ENCODE measurements at places on chromosomes 13 and 19.

- DNase-seq, result no peak
Observed at GRCh38 chr13:49499889-49500660, 4.3 kb downstream of the PHF11 start.

GRCh38 chr19:16385296-16385695 is 60.7 kb downstream of the KLF2 start:
- DNase-seq, result no peak

GRCh38 chr13:35164324-35164932 is 222.4 kb downstream of the NBEA start:
- no peak for DNase-seq

GRCh38 chr13:49995625-49996101 is 1.2 kb upstream of the TRIM13 start:
- DNase-seq, result no peak

DNA sequence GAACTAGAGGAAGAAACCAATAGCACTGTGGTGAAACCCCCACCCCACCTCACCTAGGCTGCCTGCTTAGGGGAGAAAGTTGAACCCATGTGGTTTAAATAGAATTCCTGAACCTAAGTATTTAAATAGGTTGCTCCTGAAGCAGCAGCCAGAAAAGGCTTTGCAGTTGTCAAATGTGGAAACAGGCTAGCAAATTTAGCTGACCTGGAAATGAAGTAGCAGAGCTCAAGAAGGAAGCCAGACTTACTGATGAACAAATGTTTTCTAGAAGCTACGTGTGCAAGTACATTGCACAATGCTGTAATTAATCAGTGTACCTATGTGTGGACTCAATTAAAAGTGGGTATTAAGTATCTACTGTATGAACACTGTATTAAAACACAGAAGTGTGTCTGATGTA is 61.3 kb downstream of the SCEL start:
- no peak for DNase-seq

DNA sequence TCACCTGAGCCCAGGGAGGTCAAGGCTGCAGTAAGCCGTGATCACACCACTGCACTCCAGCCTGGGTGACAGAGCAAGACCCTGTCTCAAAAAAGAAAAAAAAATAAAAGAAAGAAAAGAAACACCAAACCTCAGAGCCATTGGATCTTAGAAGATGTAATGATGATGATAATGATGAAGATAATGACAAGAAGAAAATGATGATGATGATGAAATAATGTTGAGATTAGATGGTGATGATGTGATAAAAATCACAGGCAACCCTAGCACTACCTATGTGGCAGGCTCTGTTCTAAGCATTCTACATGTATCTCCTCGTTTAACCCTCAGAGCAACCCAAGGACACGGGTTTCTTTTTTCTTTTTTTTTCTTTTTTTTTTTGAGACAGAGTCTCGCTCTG is 20.1 kb upstream of the HNRNPUL1 start:
- DNase-seq, result no peak

- no peak for DNase-seq
Observed at GRCh38 chr13:71148396-71148795, 718.6 kb downstream of the DACH1 start.

DNA sequence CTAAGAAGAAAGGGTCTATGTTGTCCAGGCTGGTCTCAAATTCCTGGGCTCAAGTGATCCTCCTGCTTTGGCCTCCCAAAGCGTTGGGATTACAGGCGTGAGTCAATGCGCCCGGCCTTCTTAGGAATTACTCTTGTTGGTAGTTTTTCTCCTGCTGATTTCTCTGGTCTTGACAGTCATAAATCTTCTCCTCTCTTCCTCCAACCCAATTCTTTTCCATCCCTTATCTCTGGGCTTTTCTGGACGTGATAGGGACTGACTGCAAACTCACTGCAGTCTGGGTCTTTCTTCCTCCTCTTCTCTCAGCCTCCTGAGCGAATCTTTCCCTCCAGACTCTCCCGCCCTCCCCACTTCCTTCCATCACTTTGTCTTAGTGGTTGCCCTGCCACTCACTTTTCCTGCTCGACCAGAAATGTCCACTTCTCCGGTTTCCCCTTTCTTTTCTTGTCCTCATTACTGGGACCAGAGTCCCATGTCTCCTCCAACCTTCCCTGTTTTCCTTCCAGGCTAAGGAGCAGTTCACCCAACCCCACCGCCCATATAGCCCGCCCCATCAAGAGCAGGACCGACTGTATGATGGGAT is 21.9 kb upstream of the TIMM44 start:
- no peak for DNase-seq

DNA sequence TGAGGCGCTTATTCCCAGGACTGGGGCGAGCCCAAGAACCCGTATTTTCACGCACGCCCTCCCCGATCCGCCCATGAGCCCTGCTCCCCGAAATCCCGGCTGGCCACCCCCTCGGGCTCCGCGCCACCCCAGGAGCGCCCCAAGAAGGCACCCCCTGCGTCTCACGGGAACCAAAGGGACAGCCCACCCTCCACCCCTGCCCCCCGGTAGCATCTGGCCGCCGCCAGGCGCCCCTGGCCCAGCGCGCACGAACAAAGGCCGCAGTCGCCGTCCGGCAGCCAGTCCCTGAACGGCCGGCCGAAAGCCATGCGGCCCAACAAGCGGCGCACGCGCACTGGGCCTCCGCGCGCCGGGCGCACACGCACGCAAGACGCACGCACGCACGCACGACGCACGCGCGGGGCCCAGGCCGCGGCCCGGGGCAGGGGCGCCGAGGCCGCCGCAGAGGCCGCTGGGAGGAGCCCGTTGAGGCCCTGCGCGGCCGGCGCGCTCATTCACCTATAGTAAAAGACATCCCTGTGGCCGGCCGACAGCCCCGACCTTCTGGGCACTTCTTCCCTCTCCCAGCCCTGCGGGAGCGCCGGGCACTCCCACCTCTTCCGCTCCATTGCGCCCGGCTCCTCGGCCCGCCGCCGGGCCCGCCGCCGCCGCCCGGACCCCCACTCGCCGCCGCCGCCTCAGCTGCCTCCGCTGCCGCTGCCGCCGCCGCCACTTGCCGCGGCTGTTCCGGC is 476 bp downstream of the MBD3 start:
- peak; percentile 72 for DNase-seq

DNA sequence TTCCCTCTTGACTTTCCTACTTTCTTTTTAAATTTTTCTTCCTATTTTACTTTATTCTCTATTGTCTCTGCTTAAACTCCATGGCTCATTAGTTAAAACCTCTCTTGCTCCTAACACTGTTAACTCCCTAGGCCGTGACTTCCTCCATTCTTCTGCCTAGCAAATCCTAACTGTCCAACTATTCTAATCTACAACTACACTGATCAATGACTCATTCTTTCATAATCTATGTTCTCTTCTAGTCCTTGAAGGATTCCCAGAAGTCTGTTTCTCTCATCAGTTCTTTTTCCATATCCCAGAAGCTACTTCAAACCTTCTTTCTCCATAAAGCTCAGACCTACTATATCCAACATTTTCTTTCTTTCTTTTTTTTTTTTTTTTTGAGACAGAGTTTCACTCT is 66.9 kb downstream of the MICU2 start:
- no peak for DNase-seq

GRCh38 chr19:36527873-36528193 is 238 bp downstream of the ZNF260 start:
- no peak for DNase-seq

DNA sequence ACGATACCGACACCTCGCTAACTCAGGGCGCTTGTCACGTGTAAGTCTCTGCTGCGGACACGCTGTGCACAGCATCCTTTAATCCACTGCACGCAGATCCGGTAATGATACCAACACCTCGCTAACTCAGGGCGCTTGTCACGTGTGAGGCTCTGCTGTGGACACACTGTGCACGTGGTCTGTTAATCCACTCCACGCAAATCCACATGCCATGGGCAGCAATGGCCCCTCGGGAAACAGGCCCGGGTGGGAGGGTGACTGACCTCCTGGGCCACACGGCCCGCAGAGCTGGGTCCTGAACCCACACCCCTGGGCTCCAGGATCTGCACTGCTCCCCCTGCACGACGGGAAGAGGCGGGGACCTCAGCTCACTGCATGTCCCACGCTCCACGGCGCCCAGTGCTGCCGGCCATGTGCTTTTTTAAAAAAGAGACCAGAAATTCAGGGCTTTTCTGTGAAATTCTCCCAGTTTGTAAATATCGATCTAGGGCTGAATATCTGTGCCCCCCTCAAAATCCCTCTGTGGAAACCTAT is 16.1 kb downstream of the SHC2 start:
- DNase-seq, result no peak

GRCh38 chr13:31846961-31847752 is 107.8 kb downstream of the RXFP2 start:
- DNase-seq, result no peak

GRCh38 chr19:6720369-6721137 is at the start of gene C3:
Gene C3 (minus strand): TSS chr19:6720650. CDS start chr19:6720589, 61 bp downstream.
- DNase-seq, result no peak

DNA sequence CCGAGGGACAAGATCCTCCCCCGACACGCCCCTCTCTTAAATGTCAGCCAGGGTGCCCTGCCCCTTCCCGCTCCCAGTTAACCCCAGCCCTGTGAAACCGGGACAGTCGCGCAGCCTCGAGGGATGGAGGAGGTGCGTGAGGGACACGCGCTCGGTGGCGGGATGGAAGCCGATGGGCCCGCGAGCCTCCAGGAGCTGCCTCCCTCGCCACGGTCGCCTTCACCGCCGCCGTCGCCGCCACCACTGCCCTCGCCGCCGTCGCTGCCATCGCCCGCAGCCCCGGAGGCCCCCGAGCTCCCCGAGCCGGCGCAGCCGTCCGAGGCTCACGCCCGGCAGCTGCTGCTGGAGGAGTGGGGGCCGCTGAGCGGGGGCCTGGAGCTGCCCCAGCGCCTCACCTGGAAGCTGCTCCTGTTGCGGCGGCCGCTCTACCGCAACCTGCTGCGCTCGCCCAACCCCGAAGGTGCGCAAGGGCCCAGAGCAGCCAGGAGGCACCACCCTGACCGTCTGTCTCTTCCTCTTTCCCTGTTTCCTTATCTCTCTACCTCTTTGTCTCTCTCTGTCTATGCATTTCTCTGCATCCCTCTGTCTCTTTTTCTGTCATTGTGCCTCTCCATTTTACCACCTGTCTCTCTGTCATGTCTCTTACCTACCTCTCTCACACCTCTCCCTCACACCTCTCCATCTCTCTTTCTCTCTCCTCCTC is at the start of gene NCCRP1:
Gene NCCRP1, plus strand, starts transcription at position 105 of the 703 bp plus-strand sequence. Its CDS starts 19 bp downstream, at position 124.
- no peak for DNase-seq

DNA sequence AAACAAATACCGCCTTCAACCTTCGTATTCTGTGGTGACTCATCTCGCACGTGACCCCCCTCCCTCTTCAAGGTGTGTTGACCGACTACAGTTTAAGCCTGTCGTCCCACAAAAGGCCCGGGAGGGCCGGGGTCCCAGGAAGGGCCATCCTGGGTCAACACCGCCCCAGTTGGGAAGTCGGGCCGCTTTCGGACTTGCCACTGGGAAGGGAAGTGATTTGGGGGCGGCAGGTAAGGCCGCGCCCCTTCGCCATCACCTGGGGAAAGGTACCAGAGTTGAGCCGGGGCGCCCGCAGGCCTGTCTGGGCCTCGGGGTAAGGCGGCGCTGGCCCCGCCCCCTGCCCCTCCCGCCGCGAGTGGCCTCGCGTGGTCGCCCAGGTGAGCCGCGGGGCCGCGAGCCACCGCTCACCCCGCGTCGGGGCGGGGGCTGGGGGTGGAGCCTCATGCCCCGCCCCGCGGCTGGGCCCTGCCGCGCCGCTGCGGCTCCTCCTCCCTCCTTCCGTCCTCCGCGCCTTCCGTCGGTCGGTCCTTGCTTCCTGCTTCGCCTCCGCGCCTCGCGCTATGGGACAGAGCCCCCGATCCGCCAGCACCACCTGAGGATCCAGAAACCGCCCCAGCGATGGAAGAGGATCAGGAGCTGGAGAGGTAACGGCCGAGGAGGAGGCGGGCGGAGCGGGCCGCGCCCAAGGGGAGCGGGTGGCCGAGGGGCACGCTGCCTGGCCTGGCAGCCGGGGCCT is at the start of gene POLR1D:
Gene POLR1D, plus strand, starts transcription at position 527 of the 736 bp plus-strand sequence. Its CDS starts 92 bp downstream, at position 619.
- DNase-seq, result peak; percentile 83

GRCh38 chr13:34884366-34884765 is 57.7 kb upstream of the NBEA start:
- DNase-seq, result no peak

DNA sequence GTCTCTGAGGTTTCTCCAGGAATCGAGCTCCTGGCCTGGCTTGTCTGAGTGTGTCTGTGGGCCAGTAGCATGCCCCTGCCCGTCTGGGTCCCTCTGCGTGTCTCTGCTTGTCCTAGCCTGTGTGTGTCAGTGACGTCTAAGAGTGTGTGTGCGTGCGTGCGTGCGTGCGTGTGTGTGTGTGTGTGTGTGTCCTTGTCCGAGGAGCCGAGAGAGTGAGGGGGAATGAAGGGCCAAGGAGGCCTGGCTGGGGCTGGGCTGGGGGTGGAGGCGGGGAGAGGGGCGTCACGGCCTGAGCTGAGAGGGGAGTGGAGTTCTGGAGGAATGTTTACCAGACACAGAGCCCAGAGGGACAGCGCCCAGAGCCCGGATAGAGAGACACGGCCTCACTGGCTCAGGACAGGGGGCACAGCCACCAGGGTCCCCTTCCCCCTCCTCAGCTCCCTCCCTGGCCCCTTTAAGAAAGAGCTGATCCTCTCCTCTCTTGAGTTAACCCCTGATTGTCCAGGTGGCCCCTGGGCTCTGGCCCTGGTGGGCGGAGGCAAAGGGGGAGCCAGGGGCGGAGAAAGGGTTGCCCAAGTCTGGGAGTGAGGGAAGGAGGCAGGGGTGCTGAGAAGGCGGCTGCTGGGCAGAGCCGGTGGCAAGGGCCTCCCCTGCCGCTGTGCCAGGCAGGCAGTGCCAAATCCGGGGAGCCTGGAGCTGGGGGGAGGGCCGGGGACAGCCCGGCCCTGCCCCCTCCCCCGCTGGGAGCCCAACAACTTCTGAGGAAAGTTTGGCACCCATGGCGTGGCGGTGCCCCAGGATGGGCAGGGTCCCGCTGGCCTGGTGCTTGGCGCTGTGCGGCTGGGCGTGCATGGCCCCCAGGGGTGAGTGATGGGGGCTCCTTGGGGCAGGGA is at the start of gene AXL:
Gene AXL, plus strand, starts transcription at position 609 of the 893 bp plus-strand sequence. Its CDS starts 170 bp downstream, at position 779.
- DNase-seq, result no peak

- DNase-seq, result no peak
Observed at GRCh38 chr13:47705185-47705584, 295.9 kb downstream of the SUCLA2 start.

GRCh38 chr19:31342926-31343325 is 6.3 kb downstream of the TSHZ3 start:
- DNase-seq, result no peak

GRCh38 chr13:37274569-37275497 is 169.4 kb upstream of the CSNK1A1L start:
- no peak for DNase-seq

- no peak for DNase-seq
Observed at GRCh38 chr13:113390874-113391497, 27.1 kb upstream of the GRTP1 start.

DNA sequence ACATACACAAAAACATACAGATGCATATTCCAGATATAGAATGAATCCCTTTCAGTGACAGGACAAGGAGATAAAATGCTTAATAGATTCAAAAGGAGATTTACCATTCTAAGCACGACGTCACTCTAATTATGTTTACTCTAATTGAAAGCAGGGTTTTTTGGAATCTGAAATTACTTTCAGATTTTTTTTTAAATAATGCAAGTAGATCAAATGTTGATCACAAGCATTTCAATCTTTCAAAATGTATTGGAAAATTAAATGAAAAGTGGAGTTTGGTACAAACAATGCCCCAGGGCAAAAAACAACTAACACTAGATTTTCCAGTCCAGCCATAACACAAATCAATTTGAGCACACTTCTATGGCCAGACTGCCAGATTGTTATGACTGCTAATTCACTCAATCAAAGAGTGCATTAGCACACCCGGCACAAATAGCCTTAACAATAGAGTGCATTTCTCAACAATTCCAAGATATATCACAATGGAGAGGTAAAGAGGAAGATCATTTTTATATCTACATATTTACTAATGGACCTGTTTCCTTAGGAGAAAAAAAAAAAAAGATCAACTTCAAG is 4.3 kb upstream of the DACH1 start:
- DNase-seq, result no peak

All from T follicular helper cell (primary cell).